GM04504 (cell line): ENCODE measurements at places on chromosomes 13 and 19.

DNA sequence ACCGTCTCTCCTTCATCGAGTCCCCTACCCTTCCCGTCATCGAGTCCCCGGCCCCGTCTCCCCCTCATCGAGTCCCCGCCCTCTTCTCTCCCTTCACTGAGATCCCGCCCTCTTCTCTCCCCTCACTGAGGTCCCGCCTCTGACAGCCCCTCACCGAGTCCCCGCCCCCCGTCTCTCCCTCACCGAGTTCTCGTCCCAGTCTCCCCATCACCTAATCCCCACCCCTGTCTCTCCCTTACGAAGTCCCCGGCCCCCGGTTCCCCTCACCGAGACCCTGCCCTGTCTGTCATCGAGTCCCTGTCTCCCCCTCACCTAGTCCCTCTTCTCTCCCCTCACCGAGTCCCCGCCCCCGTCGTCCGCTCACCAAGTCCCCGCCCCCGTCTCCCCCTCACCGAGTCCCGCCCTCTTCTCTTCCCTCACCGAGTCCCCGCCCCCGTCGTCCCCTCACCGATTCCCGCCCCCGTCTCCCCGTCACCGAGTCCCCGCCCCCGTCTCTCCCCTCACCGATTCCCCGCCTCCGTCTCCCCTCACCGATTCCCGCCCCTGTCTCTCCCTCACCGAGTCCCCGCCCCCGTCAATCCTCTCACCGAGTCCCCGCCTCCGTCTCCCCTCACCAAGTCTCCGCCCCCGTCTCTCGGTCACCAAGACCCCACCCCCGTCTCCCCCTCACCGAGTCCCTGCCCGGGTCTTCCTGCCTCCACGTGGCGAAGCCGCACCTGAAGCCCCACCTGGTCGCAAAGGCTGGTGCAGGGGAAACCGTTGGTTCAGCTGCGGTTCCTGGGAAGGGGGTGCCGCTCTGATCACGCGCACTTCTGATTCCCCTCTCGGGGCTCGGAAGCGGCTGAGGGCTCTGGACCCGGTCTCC lies 23.9 kb upstream of the ZNF846 start:
- DNase-seq, result peak; percentile 84

DNA sequence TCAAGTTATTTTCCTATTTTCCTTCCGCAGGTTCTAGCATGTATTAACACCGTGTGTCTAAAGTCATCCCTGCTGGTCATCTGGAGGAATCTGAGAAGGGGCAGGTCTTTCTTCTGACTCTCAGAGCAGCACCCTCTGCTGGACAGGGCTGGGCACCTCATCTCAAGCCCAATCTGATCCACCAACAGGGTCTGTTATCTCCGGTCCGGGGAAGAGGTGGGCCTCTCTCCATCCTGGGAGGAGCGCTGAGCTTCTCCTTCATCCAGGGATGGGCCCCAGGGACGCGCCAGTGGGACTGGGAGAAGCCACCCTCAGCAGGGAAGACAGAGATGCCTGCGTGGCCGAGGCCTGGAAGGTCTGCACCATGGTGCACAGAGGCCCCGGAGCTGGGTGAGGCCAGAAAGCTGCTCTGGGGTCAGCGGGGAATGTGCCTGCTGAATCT lies 26.0 kb upstream of the ZNF331 start:
- peak; percentile 33 for DNase-seq

GRCh38 chr13:72165276-72165675 lies 298.3 kb upstream of the DACH1 start:
- no peak for DNase-seq

DNA sequence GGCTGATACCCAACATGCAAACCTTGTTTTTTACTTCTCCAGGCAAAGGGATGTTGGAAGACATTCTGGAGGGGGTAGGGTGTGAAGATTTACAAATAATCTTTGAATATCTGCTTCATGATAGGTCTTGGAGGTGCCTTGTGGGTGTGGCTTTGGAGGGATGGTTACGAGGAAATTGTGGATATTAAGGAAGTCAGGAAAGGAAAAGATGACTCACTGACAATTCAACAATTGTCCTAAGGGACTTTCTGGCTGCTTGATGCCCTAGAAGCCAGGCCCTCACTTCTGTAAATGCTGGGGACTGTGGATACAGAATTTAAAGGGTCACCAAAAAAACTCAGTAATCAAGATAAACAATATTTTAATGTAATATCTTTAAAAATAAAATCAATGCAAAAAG lies 37.4 kb upstream of the ZNF527 start:
- DNase-seq, result no peak

- no peak for DNase-seq
These were observed 10.9 kb upstream of the RCBTB1 start for GRCh38 chr13:49596221-49596620.

- no peak for DNase-seq
These were observed 971 bp downstream of the FOSB start for GRCh38 chr19:45468803-45469131.

GRCh38 chr13:106755542-106755941 lies 187.6 kb upstream of the ARGLU1 start:
- DNase-seq, result no peak

DNA sequence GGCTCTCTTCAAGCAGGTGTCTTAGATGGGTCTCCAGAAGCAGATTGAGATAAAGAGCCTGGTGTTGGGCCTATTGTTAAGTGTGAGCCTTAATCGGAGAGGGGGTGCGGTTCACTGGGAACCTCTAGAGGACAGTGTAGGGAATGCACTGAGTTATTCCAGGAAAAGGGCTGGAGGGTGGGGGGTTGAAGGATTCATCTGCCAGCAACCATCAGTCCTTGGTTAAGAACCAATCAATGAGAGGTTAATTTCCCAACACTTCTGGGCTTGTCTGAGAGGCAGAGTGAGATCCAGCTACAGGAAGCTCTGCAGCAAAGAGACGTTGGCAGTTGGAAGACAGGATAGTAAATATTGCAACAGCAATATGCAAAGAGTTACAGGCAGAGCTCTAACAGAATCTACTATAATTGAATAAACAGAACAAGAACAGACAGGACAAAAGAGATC lies 28.7 kb downstream of the CYP4F2 start:
- no peak for DNase-seq

DNA sequence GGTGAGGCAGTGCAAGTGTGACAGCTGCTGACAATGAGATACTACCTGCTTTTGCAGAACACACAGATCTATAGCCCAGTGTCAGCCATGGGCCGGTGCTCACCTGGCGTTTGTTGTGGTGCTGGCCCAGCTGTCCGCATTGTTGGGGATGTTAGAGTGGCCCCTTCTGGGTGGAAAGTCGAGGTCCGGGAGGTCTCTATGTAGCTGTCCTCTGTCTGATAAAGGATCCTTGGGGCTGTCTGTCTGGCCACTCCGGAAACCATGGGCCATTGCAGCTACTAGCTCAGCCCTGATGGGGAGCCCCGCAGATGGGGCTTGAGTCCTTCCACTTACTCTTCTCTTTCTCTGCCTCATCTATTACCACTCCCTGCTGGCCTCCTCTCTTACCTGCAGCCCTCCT lies 181.5 kb upstream of the TSHZ3 start:
- DNase-seq, result no peak

DNA sequence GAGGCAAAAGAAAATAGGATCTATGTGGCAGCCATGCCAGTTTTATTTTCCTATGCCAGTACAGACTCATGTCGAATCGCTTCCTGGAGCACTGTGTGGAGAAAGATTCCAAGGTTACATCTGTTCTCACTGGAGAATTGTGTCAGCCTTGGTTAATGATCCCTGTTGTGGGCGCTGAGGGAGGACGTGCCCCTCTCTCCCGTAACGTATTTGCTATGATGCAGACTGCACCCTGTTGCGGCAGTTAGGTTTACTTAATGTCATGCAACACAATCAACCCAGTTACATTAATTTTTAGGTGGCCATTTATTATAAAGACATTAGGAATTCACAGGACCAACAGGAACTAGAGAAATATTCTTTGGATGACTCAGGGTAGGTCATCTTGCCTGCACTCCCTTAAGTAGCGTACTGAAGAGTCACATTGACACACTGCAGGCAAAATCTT lies 892.9 kb downstream of the EFNB2 start:
- no peak for DNase-seq

DNA sequence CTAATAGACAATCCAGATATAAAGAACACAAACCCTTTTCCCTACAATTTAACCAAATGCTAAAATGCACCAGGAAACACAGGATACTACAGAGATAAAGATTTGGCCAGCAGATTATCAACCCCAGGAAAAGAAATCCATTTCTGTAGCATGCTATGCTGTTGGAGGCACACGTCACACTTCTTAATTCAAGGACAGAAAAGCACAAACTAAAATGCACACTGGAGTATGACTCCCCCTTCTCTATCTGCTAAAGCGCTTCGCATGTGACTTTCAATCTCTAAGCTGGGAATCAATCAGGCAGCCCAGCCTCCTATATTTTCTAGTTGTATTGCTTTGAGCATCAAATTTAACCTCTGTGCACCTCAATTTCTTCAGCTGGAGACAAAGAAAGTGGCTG lies 22.2 kb downstream of the ABCC4 start:
- DNase-seq, result no peak

GRCh38 chr13:46183018-46183946 lies 1.3 kb upstream of the LCP1 start:
- no peak for DNase-seq

DNA sequence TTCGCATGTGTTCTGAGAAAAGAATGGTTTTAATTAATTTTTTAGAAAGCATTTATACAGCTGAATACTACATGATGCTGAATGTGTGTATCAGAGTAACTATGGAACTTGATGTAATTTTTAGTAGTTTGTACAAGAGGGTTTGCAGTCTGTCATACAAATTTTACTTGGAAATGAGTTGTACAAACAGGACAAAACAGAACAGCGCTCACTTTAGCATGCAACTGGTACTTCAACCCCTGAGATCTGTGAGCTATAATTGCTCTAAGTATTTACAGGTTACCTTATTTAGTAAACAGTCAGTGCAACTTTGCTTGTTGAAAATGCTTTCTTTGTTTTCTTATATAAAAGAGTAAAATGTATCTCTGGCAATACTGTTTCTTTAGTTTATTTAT lies 706 bp downstream of the TNFRSF19 start:
- no peak for DNase-seq

DNA sequence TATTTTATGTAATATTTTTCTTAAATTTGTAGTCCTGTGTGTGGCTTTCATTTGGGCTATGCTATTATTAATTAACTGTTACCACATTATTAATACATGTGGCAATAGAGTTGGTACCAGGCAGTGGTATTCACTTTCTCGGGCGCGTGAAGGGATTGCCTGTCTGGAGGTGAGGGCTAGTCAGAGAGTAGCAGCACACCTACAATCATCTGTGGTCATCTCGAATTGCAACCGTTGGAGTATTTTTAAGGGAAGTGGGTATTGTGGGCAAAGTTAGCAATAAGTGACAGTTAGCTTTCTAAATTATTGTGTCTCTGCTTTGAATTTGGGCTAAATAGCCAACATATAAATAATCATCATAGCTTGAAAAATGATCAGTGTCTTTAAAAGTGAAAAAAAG lies 20.0 kb upstream of the GPR18 start:
- DNase-seq, result no peak

- DNase-seq, result no peak
These were observed 13.7 kb downstream of the PTH2 start for GRCh38 chr19:49409441-49410029.

- DNase-seq, result no peak
These were observed 100.2 kb upstream of the MBNL2 start for GRCh38 chr13:97121894-97122293.

DNA sequence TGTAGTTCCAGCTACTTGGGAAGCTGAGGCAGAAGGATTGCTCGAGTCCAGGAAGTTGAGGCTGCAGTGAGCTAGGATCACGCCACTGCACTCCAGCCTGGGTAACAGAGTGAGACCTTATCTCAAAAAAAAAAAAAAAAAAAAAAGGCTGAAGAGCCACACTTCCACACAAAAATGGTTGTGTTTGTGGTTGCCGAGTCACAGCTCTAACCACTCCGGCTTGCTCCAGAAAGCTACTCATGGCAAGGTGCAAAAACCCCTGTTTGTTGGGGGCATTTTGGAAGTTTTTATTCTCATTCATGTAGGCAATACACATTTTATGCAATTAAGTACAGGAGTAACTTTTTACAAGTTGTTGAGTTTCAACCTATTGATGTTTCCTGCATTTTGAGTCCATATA lies 93.5 kb downstream of the INSR start:
- no peak for DNase-seq

DNA sequence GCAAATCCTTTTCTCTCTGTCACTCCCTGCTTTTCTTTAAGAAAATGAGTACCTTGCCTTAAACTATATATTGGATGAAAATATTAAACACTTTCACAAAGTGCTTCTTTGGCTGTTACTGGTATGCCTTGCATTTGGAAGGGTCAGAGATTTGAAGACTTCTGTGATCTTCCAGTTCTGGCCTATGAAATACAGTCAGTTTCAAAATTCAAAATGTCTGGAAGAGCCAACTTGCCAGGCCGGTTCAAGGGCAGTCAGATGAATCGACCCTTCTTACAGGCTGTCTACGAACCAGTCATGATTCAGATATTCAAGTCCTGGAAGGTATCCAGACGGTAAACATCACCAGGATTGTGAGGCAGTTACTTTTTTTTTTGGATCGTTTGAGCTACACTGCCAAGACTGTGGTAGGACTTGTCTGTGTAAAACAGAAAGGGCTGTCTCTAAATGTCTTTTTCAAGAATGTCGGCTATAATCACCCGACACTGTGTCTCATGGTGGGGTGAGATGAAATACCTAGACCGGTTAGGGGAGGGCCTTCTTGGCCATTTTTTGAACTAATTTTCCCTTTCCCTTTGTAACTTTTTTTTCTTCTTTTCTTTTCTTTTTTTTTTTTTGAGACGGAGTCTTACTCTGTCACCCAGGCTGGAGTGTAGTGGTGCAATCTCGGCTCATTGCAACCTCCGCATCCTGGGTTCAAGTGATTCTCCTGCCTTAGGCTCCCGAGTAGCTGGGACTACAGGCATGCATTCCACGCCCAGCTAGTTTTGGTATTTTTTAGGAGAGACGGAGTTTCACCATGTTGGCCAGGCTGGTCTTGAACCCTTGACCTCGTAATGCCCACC lies 11.2 kb downstream of the ACTN4 start:
- peak; percentile 100 for DNase-seq

- no peak for DNase-seq
These were observed 6.9 kb upstream of the AP1M2 start for GRCh38 chr19:10593820-10594637.

DNA sequence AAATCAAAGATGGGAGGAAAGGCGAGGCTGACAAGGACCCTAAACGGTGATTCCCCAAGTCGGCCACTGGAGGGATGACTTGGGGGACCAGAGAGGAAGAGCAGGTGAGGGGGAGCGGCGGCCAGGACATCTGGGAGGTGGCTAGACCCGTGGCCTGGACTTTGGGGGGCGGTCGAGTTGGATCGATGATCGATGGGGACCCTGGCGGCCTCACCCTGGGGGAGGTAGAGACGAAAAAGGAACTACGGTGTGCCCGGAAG lies 7.7 kb upstream of the CIRBP start:
- no peak for DNase-seq

- DNase-seq, result no peak
These were observed 34.9 kb upstream of the FLT1 start for GRCh38 chr13:28529836-28530235.

DNA sequence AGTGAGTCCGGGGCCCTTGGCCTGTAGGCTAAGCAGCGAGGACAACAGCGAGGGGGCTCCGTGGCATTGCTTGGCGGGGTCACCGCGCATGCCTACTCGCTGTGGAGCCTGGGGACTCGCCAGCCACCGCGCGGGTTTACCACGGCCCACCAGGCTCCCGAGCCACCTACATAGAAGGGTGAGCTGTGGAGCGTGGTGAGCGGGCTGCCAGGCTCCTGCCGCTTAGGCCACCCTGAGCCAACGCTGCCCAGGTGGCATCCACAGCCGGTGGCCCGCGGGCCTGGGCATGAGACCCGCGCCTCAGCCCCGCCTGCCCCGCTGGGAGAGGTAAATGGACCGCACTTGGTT lies 31.2 kb downstream of the C1QTNF9 start:
- DNase-seq, result no peak

- no peak for DNase-seq
These were observed 252.2 kb upstream of the SLITRK6 start for GRCh38 chr13:86051134-86052103.

GRCh38 chr19:18789422-18789869 lies 1.7 kb downstream of the COMP start:
- no peak for DNase-seq
